Activated CD8-positive, alpha-beta memory T cell treated with anti-CD3 and anti-CD28 coated beads for 1 hour (primary cell): ENCODE measurements at places on chromosomes 3 and 15.

DNA sequence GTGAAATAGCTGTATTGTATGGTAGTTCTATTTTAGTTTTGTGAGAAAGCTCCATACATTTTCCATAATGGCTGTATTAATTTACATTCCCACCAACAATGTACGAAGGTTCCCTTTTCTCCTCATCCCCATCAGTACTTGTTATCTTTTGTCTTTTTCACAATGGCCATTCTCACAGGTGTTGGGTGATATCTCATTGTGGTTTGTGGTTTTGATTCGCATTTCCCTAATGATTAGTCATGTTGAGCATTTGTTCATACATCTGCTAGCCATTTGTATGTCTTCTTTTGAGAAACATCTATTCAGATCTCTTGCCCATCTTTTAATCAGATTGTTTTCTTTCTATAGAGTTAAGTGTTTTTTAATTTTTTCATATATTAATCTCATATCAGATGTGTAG, 931.9 kb downstream of the IGSF11 start:
- DNase-seq, result no peak

DNA sequence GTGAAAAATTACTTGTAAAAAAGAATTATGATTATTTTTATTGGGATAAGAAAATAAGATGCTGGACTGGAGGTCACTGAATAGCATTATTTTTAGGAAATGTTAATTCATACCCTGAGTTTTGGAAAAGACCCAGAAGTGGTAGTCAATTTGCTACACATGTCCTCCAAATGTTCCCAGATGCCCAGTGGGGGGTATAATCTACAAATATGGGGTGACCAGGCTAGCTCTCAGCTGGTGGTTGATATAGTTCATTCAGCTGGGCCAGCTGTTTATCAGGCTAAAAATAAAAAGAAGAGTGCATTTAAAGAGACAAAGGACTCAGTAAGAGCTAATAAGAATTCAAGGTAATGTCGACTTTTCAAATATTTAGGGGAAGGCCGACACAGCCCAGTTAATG, 402.0 kb upstream of the GOLIM4 start:
- no peak for DNase-seq

GRCh38 chr3:171251835-171252234, 208.4 kb downstream of the TNIK start:
- no peak for DNase-seq

- DNase-seq, result no peak
Measured at GRCh38 chr3:107966276-107966675, 124.6 kb downstream of the CD47 start.

DNA sequence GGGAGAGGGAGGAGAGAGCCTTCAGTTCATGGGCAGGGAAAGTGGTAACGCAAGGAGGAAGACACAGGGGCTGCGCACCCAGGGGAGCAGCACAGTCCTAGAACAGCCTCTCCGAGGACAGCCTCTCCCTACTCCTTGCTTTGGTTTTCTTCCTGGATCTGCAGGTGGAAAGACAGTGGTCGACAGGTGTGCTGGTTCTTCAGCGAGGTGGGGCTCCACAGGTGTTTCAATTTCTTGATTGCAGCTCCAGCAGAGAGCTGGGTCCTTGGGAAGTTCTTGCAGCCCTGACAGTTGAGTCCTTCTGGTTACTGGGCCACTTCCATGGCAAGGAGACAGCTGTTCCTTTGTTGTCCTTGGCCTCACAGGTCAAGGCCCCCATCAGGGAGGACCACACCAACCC, 220.7 kb upstream of the NR2F2 start:
- DNase-seq, result no peak

DNA sequence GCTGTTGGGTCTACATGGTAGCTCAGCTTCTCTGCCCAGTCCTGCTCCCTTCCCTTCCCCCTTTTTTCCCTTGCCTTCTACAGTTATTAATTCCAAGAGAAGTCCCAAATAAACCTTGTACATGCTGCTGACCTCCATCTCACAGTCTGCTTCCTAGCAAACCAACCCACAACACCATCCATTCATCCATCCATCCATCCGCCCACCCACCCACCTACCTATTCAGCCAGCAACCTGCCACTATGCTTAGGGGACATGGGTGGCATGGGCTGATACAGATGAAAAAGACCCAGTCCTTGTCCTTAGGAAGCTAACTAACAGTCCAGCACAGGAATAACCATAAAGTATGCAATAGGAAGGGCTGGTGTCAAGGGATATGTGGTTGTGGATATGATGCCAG, 5.7 kb downstream of the TNFAIP8L3 start:
- DNase-seq, result no peak

GRCh38 chr15:53841651-53842050, 82.2 kb upstream of the WDR72 start:
- no peak for DNase-seq

DNA sequence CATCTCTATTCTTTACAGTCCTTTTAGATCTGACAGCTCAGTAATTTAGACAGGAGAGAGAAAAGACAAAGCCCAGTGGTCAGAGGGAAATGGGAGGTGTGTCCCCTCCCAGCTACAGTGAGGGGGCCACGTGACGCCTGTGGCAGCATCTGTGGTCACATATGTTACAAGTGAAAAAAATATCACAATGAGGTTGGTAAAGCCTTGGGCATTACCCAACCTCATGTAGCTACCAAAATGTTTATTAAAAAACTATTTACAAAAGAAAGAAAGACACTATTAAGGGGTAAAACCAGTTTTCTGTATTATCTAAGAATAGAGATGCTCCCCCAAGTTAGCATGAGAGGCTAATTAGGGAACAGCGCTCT, 42.9 kb upstream of the PLCL2 start:
- DNase-seq, result no peak

DNA sequence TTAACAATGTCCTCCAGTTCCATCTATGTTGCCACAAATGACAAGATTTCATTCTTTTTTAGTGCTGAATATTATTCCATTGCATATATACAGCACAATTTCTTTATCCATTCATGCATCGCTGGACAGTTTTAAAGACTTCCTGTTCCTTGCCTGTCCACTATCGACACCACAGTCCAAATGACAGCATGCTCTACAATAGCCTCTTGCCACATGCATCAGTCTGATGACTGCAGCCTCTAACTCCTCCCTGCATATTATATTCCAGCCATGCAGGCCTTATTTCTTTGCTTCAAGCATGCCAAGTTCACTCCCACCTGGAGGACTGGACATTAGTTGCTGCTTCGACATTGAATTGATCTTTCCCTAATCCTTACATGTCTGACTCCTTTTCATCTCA, 306.2 kb downstream of the FOXP1 start:
- no peak for DNase-seq

GRCh38 chr15:71601038-71601834, 209.1 kb upstream of the NR2E3 start:
- DNase-seq, result no peak

GRCh38 chr3:44892689-44893088, 18.3 kb downstream of the TGM4 start:
- no peak for DNase-seq

DNA sequence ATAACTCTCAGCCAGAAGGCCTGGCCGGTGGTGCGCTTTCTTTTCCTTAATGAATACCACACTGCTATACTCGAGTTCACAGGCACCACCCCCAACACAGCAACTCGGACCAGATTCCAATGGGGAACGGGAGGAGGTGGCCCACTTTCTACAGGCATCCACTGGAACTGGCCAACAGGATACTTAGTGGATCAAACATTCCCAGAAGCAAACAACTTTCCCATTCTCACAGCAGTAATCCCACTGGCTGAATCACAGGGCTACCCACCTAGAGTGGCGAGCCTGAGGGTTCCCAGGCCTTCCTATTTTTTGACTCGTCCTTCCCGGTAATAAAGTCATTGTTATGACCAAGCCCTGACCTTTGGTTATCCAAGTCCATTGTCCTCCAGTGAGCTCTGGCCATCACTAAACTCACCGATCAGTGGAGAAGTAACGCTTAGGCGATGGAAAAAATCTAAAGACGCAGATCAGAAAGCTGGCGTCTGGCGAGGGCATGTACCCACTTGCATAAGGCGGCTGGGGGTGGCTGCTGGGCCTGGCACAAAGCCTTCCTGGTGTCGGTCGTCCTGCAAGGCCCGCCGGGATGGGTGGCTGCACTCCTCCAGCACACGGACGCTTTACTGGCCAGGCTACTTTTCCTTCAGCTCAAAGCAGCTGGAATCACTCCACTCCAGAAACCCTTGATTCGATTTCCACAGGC, 1.2 kb downstream of the EOGT start:
- DNase-seq, result no peak

DNA sequence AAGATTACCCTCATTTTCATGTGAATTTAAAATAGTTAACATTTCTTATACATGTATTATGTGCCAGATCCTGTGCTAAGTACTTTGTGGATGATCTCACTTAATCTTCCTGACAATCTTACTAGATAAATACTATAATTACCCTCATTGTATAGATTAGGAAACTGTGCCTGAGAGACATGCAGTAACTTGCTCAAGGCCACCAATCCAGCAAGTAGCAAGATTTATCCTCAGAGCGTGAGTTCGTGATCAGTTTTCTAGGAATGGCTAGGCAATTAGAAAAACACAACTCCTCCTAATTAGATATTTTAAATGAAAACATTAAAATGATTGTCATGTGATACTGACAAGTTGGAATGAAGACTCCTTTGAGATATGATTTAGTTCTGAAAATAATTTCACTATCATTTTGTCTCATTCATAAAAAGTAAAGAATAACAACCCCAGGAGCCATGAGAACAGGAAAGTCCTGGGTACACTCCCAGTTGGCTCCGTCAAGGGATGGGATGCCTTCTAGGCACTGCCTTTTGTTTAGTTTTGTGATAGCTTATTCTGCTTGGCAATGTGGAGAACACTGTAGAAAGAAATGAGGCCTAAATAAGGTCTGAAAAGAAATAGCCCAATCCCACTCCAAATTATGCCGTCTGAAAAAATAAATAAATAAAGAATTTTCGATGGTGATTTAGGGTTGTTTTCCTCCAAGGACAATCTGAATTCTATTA, 61.3 kb downstream of the FBN1 start:
- no peak for DNase-seq

GRCh38 chr3:159987291-159987711, 1.3 kb upstream of the IL12A start:
- no peak for DNase-seq

- no peak for DNase-seq
Measured at GRCh38 chr3:68706536-68706935, 225.8 kb downstream of the TAFA4 start.

GRCh38 chr3:187739094-187739560, 6.1 kb downstream of the BCL6 start:
- DNase-seq, result no peak

- DNase-seq, result no peak
Measured at GRCh38 chr3:129239991-129240390, 9.4 kb upstream of the COPG1 start.

DNA sequence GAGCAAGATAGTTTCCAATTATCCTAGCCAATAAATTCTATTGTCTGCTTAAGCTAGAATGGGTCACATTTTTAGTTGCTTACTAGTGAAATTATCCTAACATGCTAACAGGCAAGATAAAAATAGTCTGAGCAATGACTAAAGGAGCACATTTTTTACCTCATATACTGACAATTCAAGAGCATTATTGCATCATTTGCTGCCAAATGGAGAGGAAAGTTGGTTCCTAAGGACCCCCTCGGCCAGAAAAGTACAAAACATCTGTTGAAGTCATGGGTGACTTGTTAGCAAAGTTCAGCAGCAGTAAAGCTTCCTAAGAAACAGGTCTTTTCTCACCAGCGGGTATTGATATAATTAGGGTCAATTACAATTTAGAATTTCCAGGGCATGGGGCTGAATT, 1001.0 kb downstream of the FHIT start:
- DNase-seq, result no peak

DNA sequence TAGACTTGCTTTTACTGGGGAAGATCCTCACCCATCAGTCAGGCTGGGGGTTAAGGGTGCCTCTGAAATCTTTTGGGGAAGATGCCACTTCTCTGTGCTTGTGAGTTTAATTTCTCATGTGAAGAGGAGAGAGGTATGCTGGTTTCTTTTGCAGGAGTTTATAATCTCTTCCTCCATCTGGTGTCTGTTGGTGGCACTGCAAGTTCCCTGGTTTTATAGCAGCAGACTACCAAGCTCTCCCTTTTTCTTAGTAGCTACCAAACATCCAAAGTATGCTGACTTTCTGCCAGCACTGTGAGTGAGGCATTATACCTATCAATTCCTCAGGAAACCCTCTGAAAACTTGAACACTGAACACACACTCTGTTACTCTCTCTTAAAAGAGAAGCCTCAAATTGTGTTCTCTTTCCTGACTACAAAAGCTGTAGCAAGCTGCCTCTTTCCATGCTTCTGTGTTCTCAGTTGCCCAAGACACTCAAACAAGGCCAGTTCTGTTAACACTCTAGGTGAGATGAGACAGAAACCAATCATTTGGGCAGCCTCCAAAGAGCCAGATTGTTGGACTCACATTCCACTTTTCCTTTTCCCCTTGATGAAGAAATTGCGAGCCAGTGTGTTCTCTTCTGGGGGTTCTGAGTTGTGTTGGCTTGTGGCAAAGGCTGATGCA, 299.5 kb downstream of the GAP43 start:
- DNase-seq, result no peak

DNA sequence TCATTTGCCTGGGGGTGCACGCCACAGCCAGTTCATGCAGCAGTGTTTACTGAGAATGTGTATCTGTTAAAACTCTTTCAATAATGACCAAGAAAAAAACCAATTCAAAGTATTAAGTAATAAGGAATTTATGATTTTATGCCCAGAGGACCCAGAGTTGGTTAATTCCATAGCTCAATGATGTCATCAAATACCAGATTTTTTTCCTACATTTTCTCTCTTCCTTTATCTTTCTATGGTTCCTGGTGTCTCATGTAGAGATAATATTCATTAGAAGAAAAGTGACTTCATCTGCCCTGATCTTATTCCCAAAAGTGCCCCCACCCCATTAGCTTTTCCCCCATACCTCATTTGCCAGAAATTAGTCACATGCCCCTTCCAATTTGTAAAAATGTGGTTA, 44.6 kb upstream of the LMCD1 start:
- DNase-seq, result no peak

DNA sequence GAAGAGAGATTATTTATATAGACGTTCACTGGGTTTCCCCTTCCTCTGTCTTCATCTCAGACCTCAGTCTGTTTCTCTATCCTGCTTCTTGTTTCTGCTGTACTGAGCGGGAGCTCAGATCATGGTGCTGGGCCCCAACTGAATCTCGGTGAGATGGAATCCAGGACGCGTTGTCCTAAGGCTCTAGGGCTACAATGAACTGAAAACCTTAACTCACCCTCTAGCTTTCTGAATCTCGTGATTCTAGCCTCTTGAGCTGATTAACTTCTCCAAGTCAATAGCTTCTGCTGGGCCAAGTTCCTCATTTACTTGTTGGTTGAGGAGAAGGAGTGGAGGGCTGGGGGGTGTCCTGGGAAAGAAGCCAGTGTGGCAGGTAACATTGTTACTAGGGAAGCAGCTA, 32.7 kb upstream of the MAP3K13 start:
- DNase-seq, result no peak

GRCh38 chr3:52095990-52096775, 39.8 kb upstream of the DUSP7 start:
- DNase-seq, result no peak

- no peak for DNase-seq
Measured at GRCh38 chr3:129327510-129327909, 48.8 kb downstream of the HMCES start.
